Sciatic nerve (tissue), 2 donors: ENCODE measurements at places on chromosomes 7 and 10.

DNA sequence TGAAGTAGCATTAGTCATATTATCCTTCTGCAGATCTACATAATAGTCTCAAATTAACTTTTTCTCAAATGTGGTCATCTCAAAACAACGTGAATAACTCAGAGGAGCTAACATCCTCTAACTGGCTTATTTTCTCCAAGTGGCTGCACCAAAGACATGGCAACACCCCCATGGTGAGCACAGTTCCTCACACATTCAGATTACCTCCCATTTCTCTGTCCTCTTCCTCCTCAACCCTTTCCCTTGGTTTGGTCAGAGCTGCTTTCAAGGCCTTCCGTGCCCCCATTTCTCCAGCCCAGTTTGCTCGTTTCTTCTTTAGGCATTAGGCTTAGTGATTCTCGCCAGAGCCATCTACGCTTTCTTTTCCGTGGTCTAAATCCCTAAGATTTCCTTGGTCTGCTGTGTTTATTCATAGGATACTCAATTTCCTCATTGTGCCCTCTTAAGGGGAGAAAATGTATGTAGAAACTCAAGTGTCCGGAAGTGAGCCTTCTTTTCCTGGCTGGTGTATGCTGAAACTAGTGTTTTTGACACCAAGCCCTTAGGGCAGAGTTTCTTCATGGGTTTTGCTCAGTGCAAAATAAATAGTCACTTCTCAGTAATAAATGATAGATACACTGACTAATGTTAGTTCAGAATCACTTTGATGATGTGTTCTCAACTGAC lies 2.6 kb downstream of the MET start:
- DNase-seq: no peak

DNA sequence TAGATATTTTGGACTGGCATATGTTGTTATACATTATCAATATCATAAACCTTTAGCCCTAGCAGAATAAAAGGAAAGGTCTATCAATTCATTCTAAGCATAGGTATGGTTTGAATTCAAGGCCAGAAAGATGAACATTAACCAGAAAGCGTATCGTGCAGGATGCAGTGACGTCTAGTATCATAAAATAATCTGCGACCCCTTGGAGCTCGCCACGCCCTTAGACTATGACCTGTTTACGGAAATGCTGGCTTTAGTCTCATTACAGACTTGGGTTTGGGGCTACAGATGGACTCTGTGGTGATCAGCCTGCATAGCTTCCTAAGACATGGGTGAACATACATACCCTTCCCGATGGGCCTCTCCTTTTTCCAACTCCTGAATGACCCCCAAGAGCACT lies 21.5 kb downstream of the INSYN2A start:
- DNase-seq: no peak

DNA sequence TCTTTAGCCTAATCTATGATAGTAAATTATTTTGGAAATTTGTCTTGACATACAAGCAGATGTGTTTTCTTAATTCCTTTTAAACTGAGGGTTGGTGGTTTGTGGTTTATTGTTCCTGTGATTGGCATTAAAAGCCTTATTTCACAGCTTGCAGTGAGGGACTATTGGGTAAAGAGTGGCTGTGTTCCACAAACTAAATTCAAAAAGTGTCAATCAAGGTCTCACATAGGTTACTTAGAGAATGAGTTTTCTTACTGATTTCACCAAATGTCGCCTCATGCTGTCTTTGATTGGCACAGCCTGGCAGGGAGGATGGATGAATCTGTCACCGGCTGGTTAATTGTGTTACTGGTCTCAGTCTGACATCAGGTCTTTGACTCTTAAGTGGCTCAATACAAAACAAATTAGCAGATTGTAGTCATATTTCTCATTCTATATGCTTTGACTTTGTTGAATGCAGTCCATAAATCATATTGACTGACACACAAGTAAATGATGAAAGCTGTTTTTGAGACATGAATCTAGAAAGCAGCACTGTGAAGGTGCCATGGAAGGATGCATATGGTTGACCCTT lies 66.8 kb upstream of the CYP26C1 start:
- DNase-seq: no peak

DNA sequence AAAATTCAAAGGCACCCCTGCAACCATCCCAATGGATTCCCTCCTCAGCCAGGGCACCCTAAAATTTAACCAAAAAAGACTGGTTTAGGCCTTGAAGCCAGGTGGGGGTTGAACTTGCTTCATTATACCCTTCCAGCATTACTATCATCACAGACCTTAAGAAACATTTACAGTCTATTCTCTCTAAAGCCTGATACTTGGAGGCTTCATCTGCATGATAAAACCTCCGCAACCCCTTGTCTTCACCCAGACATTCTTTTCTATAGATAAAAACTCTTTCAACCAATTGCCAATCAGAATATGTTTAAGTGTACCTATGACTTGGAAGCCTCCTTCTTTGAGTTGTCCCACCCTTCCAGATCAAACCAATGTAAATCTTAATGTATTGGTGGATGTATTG lies 17.9 kb downstream of the AVL9 start:
- DNase-seq: no peak

GRCh38 chr10:120453886-120454285 lies 3.1 kb upstream of the PLPP4 start:
- no peak for DNase-seq

DNA sequence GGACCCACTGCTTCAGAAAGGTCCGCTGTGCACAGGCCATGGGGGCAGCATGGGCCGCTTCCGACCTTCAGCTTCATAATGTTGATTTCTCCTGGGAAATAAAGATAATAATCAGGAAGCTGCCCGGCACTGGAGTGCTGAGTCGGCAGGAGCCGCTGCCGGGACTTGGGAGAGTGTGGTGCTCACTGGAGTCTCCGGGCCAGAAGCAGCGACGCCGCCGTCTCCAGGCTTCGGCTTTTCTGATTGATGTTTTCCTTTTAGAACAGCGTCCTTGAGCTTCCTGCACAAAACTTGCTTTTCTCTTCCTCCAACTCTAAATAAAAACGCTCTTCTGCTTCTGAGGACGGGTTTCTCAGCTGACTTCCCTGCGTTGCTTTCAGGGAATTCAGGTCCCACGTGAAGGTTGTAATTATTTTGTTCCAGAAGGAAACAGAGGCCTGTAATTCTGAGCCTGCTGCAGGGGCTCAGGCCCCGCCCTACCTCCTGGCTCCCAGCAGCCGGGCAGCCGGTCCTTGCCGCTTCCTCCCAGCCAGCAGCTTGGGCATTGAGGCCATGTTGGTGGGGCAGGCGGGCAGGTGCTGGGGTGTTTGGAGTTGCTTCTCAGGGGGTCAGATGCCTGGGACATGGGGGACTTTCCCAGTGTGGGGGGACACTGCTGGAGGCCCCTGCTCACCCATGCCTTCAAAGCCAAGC lies 14.7 kb downstream of the PWWP2B start:
- DNase-seq: no peak

DNA sequence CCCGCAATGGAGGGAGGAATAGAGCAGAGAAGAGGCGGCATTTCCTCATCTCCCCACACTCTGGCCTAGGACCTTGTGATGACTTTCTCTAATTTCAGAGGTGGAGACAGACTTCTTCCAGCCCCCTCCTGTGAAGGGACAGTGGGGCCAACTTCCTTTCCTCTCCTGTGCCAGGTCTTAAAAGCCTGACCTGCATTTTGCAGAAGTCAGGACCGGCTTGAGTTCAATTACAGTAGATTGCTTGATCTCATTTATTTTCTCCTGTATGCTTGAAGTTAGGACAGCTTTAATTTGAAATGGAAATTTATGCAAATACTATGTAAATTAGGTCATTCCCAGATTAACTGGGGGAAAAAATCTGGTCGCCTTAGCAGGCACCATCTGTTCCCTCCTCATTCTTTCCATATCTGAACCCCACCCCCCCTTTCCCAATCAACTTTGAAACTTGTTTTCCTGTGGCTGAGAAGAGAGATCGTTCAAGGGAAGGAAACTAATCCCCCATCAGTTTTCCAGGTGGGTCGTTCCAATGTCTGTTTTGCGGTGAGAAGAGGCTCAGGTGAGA lies 57.1 kb downstream of the SYPL1 start:
- no peak for DNase-seq

GRCh38 chr7:39386718-39387117 lies 179.5 kb upstream of the YAE1 start:
- no peak for DNase-seq

- no peak for DNase-seq
Measured at GRCh38 chr10:79601939-79602338, 8.8 kb upstream of the SFTPA1 start.

- no peak for DNase-seq
Measured at GRCh38 chr10:62869958-62870357, 53.8 kb upstream of the EGR2 start.

- DNase-seq: no peak
Measured at GRCh38 chr10:43681220-43681619, 32.5 kb upstream of the ZNF32 start.

- no peak for DNase-seq
Measured at GRCh38 chr7:143979359-143979758, 20.8 kb upstream of the OR6B1 start.

DNA sequence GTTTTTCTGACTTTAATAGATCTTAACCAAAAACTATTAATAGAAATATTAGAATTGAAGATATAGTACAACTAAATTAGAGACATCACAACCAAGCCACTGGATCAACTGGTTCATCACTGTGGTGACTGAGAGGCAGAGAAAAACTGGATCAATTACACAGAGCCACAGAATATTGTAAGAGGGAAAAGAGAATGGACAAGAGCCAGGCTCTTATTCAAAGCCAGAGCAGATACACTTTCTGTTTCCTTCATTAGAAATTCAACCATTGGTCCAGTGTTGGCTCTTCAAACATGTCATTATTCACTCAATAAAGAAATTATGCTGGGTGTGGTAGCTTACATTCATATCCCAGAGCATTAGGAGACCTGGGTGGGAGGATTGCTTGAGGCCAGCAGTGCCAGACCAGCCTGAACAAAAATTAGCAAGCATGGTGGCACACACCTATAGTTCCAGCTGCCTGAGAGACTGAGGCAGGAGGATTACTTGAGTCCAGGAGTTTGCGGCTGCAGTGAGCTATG lies 295.1 kb downstream of the NEBL start:
- DNase-seq: no peak

GRCh38 chr10:80603516-80603915 lies 65.8 kb downstream of the SH2D4B start:
- DNase-seq: no peak

DNA sequence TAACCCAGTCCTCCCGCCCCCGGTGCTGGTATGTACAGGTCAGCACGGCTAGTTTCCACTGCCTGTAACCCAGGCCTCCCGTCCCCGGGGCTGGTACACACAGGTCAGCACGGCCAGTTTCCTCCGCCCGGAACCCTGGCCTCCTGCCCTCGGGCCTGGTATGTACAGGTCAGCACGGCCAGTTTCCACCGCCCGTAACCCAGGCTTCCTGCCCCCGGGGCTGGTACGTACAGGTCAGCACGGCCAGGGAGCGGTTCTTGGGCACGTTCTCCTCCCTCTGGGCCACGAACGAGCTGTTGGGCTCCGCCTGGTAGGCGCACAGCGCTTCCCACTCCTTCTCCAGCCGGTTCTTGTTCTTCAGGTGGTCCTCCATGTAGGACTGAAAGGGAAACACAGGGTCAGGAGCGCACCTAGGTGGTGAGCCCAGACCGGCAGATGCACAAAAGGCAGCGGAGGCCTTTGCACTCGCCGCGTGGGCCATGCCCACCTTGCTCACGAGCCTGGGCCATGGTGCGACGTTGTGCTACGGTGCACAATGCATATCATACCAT lies 284.4 kb downstream of the DNAJB6 start:
- DNase-seq: peak; percentile 42

- DNase-seq: no peak
Measured at GRCh38 chr7:318878-319661, 29.1 kb downstream of the FOXL3 start.

DNA sequence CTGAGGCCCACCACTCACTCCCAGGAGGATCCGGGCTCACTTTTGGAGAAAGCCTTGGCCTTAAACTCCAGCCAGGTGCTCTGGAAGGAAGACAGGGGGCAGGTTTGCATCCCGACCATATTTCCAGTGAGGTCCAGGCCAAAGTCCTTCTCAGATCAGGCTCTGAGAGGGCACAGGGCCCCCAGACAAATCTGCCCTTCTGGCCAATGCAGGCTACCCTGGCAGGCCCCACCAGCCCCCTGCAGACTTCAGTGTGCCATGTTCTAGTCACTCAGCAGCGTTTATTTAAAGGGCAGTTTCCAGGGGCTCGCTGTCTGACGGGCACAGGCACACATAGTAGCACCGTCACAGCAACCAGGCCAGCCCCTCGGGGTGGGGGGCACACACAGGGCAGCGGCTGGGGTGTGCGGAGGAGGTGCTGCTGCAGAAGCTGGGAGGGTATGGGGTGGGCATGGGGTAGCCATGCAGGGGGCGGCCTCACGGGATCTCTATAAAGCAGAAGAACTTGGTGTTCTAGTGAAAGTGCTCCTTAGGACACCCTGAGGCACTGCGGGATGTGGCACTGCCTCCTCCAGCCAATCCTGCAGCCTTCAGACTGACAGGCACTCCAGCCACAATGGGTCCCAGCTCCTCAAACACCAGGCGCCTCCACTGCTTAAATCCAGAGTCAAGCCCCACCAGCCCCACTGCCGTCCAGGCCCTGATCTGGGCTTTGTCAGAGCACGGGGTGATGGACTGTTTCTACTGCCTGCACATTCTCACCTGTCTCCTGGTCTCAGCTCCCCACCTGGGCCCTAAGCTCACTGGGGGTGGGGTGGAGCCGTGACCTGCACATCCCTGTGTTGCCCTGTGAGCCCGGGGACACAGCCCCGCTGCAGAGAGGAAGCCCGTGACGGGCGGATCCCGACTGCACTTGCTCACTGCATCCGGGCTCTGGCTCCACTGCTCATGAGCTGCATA lies 9.6 kb upstream of the PYROXD2 start:
- DNase-seq: no peak

DNA sequence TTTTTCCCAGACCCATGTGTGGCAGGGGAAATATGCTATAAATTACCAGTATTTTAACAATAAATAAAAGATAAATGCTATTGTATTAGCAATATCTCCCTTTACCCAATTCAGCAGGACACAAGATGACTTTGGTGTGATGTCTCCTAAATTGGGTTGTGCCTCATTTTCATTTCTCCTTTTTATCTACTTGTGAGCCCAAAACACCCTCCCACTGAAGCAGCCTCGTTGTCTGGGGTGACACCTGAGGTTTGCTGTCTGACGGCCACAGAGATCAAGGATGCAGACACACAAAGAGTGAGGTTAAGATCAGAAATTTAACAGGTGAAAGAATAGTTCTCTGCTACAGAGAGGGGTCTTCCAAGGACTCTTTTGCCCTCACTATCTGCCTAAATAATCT lies 27.1 kb upstream of the CC2D2B start:
- DNase-seq: no peak
